ENCODE measurements at places on chromosomes 7 and 10.

GRCh38 chr7:22248111-22248809 is 108.7 kb downstream of the RAPGEF5 start:
- DNase-seq, result no peak

DNA sequence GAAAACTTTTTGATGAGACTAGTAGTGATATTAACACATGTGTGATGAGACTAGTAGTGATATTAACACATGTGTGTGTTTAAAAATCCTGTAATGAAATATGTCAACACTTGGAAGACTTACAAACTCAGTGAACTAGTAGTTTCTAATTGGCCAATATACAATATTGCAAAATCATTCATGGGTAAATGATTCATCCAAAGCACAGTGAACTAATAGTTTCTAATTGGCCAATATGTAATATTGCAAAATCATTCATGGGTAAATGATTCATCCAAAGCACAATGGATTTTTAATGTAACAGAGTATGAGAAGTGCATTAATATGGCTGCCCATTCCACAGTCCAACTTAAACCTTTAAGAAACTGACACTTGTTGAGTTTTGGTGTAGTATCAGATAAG is 77.8 kb downstream of the ATAD1 start:
- DNase-seq, result no peak

- DNase-seq, result no peak
Measured at GRCh38 chr10:124087672-124088634, 5.4 kb downstream of the CHST15 start.

GRCh38 chr10:33132626-33133025 is 174.6 kb upstream of the ITGB1 start:
- DNase-seq, result peak; percentile 27

GRCh38 chr10:123996302-123996701 is 97.1 kb downstream of the CHST15 start:
- no peak for DNase-seq

- no peak for DNase-seq
Measured at GRCh38 chr7:3747467-3747866, 446.4 kb downstream of the SDK1 start.

DNA sequence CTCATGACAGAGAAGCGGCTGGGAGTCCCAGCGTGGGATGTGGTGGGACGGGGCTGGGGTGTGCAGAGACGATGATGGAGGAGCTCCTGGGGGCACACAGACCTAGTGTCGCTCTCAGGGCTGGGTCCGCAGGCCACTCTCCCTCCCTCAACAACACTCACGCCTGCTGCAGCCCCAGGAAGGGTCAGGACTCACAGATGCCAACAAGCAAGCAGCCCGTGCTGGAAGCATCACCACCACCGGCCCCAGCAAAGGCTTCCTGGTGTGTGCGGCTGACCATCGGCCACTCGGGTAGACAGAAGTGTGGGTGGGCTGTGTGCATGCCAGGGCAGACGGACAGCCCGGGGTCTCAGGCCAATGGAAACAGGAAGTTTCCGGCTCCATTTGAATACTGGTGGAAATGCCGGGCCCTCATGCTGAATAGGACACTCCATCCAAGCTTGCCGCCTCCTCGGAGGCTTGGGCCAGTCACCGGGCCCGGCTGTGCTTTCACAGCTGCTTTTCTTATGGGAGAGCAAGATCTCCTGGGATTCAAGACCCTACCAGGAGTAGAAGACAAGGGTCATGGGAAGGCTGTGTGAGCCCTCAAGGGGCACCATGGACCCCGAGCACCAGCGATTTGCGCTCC is 178.1 kb downstream of the ELFN1 start:
- DNase-seq, result no peak

- DNase-seq, result no peak
Measured at GRCh38 chr7:26278770-26279169, 12.9 kb upstream of the SNX10 start.

GRCh38 chr10:76303682-76304316 is 872.4 kb downstream of the LRMDA start:
- no peak for DNase-seq

DNA sequence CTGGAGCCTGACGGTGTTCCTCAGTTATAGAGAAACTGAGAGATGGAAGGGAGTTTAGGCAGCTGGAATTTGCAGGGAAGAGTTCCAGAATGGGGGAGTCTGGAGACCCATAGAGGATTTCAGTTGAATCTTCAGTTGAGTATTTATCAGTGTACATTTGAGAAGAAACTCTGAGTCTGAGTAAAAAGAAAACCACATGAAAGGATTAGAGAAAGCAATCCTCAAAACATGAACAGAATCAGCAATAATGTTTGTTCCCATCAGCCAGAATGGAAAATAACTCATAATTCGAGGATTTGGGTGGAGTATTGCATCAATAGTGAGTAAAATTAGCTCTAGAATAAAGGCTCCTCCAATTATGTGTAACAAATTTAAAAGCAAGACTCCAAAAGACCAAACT is 130.0 kb upstream of the AHR start:
- no peak for DNase-seq

DNA sequence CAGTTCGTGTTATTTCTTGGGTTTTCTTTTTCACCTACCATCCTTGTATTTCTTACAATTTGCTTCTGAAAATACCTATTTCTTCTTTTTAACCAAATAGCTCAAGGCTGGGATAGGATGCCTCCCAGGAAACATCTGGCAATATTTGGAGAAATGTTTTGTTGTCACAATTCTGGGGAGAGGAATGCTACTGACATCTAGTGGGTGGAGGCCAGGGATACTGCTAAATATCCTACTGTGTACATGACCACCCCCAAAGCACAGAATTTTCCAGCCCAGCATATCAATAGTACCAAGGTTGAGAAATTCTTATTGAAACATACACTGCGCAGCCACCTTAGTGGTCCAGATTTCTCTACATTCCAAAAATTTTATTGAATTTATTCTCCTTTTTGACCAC is 55.5 kb downstream of the CNTNAP2 start:
- DNase-seq, result no peak

GRCh38 chr7:17952387-17952786 is 12.1 kb upstream of the SNX13 start:
- no peak for DNase-seq

- no peak for DNase-seq
Measured at GRCh38 chr7:123724817-123725253, 24.0 kb downstream of the WASL start.

GRCh38 chr10:3763035-3763456 is 22.0 kb downstream of the KLF6 start:
- no peak for DNase-seq

DNA sequence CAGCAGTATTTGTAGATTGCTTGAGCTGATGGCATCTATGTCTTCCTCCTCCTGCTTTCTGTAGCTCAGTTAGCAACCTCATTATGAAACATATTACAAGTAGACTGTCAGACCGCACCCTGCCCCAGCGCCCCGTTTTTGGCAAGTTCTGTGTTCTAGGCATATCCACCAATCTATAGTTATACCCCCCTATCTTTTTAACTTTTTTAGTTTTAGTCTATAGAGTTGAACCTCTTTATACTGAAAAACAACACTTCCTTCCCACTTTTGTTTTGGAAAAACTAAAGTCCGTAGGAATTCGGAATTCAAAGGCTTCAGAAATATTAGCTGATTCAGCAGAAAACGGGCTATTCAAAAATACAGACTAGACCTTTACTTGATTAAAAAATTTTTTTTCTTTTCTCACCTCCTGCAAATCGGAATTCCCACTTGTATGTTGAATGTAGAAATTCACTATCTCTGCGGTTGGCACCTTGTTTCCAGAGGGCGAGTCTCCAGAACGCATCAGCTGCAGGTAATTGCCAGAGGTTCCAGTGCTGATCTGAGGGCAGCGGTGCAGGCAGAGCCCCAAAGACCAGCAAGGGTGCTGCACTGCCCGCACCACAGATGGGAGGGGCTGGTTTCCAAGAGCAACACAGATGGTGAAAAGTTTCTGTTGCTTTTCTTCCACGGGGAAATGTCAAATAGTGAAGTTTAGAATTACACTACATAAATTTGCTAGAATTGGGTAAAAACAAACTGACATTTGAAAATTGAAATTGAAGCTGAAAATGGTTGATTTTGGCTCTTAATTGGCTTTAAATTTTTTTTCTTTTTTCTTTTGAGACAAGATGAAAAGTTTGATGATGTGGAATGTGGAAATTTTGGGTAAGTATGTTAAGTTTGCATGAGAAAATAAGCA is 2.2 kb upstream of the FZD8 start:
- no peak for DNase-seq

- no peak for DNase-seq
Measured at GRCh38 chr10:116752969-116753665, 10.8 kb upstream of the HSPA12A start.

DNA sequence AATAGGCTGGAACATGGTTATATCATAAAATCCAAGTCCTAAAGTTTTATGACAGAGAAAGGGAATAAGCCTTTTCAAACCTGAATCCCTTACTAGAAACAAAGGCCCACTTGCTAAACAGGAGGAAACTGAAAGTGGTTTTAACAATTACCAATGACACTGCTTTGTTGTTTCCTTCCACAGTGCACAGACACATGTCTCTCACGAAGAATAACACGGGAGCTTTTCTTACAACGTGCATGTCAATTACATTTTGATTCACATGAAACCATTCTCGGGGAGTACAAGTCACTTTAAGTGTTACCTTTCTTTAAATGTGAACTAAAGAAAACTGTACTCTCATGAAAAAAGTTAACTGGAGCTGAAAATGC is 1.4 kb downstream of the MRPS33 start:
- DNase-seq, result no peak

DNA sequence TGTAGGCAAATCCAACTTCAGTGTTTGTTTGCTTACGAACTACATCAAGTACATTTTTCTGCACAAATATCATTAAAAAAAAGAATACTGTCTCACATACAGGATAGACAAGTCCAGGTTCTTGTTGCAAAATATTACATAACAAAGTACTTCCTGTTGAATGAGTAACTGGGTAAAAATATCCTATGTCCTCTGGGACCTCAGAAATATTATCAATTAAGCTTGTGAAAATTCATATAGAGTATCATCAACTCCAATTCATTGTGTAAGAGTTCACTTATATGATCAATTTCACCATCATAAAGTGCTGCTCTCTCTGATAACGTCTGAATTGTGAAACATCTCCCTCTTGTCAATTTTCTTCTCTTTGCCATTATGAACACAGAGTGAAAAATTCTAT is 22.6 kb downstream of the HERC4 start:
- no peak for DNase-seq

GRCh38 chr7:99030951-99031350 is 113.0 kb downstream of the SMURF1 start:
- DNase-seq, result no peak

DNA sequence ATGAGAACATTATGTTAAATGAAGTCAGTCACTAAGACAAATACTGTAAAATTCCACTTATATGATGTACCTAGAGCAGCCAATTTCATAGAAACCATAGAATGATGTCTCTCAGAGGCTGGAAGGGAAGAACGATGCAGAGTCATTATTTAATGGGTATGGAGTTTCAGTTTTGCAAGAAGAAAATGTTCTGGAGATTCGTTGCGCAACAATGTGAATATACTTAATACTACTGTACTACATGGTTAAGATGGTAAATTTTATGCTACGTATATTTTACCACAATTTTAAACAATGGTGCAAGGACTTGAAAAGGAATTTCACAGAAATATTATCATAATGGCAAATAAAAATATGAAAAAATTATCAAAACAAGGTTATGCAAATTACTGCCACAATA is 972.6 kb downstream of the KCNMA1 start:
- no peak for DNase-seq

GRCh38 chr7:130896898-130897514 is 163.0 kb upstream of the KLF14 start:
- DNase-seq, result peak; percentile 55

- no peak for DNase-seq
Measured at GRCh38 chr7:94957061-94957460, 49.7 kb downstream of the PPP1R9A start.

DNA sequence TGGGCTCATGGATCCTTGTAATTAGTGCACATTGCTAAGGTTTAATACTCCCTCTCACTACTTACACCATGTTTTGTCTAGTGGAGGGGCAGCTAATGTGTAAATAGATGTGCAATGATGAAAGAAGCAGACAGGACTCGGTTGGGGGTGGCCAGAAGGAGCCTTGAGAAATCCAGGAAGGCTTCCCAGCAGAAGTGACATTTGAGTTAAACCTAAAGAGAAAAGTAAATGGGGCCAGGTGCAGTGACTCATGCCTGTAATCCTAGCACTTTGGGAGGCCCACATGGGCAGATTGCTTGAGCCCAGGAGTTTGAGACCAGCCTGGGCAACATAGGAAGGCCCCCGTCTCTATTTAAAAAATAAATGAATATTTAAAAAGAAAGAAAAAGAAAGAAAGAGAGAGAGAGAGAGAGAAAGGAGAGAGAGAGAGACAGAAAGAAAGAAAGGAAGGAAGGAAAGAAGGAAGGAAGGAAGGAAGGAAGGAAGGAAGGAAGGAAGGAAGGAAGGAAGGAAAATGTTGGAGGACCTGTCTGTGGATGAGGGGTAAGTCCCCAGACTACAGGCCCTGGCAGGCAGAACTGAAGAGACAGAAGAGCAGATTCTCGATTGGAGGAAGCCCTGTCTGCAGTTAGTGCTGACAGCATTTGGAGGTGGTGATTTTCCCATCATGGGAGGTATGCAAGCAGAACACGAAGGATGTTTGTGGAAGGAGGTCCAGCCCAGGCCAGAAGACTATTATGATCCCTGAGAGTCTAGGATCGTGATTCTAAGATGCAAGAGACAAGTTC is 3.6 kb downstream of the ELN start:
- no peak for DNase-seq

DNA sequence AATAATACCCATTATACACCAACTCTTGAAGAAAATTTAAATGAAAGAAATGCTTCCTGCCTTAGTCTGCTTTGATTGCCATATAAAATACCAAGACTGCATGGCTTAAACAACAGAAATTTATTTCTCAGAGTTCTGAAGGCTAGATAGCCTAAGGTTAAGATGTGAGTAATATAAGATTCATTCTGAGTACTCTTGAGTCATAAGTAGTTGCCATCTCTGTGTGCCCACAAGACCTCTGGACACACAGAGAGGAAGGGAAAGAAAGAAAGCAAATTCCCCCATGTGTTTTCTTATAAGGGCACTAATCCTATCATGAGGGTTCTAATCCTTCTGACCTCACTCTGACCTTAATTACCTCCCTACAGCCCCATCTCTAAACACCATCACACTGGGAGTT is 201.2 kb downstream of the PTN start:
- no peak for DNase-seq

DNA sequence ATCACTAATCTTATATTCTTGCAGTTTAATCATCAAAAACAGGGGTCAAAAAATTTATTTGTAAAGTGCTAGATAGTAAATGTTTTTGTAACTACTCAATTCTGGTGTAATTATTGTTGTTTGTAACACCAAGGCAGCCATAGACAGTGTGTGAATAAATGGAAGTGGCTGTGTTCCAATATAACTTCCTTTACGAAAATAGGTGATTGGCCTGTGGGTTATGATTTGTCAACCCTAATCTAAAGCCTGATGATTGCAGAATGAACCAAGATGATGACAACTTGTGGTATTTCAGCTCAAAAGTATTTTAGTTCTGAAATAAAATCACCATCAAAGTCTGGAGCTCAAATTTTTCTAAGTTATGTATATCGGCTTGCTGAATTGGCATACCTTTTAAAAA is 34.4 kb upstream of the ETV1 start:
- DNase-seq, result no peak

GRCh38 chr10:32308027-32308603 is 38.8 kb downstream of the EPC1 start:
- DNase-seq, result no peak

Measured in stimulated activated CD8-positive, alpha-beta memory T cell treated with anti-CD3 and anti-CD28 coated beads, Interleukin-15, amount 100 ng/mL, for 4 hours (primary cell).